Uterine smooth muscle cell (primary cell): ENCODE measurements at places on chromosomes 7 and 10. TPM values are rescaled to one million over a fixed set of nuclear protein-coding genes. Genes with fewer than 3 reads are reported as not detected.

RELN gene
- 6.5 and 14.9 TPM in 2 replicates for total RNA-seq

CYP26C1 gene
- total RNA-seq, result 0.12 TPM in 1 of 2 replicates, not detected in the other

DNAH11 gene
- total RNA-seq, result under 0.01 and 1.00 TPM in 2 replicates

DGKB gene
- total RNA-seq, result 8.1 and 10.8 TPM in 2 replicates

WDR86 gene
- 0.22 TPM in 1 of 2 replicates, not detected in the other for total RNA-seq

GLRX3 gene
- total RNA-seq, result 94.6 and 135 TPM in 2 replicates

CALML3 gene
- total RNA-seq, result not detected in 2 replicates

ATP6V0A4 gene
- under 0.01 TPM in 2 replicates for total RNA-seq

AUTS2 gene
- total RNA-seq, result 5.1 and 9.9 TPM in 2 replicates

INMT gene
- 0.11 and 1.2 TPM in 2 replicates for total RNA-seq

FAM20C gene
- 35.9 and 44.6 TPM in 2 replicates for total RNA-seq
